ENCODE measurements at places on chromosomes 11 and 22.

DNA sequence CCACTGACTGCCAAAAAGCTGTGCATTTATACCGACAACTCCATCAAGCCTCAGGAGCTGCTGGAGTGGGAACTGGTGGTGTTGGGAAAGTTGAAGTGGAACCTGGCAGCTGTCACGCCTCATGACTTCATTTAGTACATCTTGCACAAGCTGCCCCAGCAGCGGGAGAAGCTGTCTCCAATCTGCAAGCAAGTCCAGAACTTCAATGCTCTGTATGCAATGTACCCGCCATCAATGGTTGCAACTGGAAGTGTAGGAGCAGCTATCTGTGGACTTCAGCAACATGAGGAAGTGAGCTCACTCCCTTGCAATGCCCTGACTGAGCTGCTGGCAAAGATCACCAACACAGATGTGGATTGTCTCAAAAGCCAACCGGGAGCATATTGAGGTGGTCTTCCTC is at the start of gene SLC22A25:
Gene SLC22A25, minus strand, starts transcription at position 67 of the 400 bp plus-strand sequence. CDS start 13,947 bp downstream, outside the sequence.
- no peak for DNase-seq

- DNase-seq: no peak
These were observed 3.0 kb downstream of the RDX start for GRCh38 chr11:110293389-110293788.

GRCh38 chr11:375065-376025 is 6.0 kb downstream of the B4GALNT4 start:
- no peak for DNase-seq

DNA sequence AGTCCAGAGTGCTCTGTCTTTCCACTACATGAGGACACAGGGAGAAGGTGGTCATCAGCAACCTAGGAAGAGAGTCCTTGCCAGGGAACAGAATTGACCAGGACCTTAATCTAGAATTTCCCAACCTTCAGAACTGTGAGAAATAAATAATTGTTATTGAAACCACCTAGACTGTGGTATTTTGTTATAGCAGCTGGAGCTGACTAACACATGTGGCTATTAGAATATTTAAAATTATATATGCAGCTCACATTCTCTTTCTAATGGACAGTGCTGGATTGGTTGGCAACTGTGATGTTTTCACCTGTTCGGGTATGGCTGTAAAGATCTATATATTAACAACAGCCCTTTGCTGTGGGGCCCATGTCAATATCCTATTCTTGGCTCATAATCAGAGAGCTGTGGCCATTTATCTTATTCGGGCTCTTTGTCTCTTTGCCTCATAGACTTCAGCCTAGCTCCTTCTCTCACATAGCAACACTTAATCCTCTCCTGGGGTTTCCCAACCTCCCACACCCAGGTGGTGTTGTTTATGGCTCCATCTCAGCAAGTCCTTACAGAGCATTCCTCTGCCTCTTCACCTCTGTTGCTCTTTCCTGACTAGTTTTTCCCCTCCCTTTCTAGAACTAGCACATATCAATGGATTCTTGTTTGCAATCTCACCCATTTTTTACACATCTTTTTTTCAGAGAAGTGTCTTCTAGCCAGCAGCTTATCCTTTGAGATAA is 46.4 kb upstream of the AMOTL1 start:
- no peak for DNase-seq

DNA sequence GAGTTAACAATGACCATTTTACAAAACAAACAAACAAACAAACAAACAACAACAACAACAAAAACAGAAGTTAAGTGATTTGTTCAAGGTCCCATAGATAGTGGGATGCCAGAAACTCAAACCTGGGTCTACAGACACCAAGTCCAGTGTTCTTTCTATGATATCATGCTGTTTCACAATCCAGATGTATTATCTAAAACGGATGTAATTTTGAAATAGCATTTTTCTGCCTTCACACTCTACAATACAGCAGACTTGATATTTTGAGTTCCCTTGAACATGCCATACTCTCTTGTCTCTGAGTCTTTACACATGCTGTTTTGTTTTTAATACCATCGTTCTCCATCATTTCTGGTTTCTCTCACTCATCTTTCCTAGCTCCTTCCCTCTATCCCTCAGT is 104.5 kb downstream of the RELT start:
- no peak for DNase-seq

GRCh38 chr11:6656936-6657335 is 1.3 kb upstream of the DCHS1 start:
- DNase-seq: no peak

DNA sequence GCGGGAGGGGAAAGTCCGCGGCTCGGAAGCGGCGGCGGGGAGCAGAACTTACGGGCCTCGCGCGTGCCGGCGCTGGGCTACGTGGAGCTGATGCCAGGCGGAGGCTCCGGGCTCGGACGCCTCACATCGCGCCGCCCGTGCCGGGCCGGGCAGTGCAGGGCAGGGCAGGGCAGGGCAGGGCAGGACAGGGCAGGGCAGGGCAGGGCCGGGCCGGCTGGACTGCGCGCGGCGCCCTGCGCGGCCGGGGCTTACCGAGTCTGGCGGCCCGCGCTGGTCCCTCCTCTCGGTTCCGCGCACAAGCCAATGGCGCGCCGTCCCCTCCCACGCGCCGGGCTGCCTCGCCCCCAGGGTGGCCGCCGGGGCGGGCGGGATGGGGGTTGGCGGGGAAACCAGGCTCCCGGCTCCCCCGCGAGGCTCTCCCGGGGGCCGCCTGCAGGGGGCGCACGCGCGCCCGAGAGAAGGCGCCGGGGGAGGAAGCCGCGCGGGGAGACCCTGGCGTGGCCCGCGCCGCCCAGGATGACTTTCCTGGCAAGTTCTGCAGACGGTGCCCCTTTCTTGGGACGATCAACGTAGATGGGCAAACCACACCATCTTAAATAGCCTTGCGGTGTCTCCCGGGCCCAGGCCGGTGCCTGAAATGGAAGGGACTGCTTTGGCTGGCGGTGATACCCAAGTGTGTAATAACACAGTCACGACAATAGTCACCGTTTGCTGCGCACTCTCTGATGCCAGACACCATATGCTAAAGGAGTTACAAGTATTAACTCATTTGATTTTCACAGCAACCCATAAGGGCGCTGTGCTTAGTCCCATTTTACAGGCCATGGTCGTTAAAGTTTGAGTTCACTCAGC is at the start of gene TP53I11:
Gene TP53I11, minus strand, starts transcription at position 259 of the 852 bp plus-strand sequence. CDS start 12,548 bp downstream, outside the sequence.
- peak; percentile 52 for DNase-seq

GRCh38 chr22:36352803-36353507 is 34.8 kb downstream of the MYH9 start:
- peak; percentile 26 for DNase-seq

DNA sequence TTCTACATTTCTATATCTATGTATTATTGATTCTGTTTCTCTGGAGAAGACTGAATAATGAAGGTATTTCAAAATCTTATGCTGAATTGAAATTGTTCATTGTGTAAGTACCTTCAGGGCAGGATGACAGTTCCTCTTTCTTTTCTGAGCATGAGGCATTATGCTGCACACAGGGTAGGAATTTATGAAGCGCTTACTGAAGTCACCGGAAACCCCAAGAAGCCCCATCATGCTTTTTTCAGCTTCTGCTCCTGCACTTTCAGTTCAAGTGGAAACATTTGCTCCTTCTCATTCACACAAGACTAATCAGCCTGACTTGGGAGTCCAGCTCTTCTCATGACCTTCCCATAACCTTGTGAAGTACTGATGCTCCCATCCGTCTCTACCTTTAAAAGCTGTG is 314.7 kb upstream of the SORL1-AS1 start:
- no peak for DNase-seq

DNA sequence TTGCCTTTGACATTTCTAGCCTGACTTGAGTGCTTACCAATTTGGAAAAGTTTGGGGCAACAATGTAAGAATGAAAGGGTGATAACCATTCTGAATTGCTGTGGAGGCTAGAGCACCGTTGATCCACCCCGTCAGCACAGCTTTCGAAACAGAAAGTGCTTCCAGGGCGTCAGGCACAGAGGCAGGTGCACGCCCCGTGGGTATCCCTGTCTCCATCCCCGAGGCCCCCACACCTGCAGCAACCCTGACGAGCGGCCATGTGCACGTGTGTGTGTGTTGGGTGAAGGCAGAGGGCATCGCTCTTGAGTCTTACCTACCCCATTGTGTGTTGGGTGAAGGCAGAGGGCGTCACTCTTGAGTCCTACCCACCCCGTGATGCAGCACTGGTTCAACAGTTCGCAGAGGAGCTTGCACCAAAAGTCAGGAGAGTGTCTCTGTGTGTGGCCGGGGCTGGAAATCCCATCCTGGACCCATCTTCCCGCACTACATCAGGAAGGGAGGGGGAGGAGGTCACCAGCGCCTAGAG is 404.5 kb downstream of the BRD1 start:
- no peak for DNase-seq

- no peak for DNase-seq
These were observed 21.2 kb upstream of the OR10W1 start for GRCh38 chr11:58289266-58289665.

DNA sequence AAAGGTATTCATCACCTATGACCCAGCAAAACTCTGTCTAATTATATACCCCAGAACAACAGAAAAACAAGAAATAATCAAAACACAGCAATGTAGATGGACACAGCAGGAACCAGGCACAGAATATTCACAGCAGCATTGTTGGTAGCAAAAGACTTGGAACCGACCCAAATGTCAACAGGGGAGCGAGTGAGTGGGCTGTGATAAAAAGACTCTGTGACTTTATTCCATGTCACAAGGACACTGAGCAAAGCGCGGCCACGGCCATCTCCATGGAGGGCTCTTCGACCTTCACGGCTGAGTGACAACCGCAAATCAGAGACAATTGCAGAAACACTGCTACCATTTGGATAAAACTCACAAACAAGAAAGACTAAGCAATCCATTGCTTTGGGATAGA is 1373.1 kb downstream of the TBC1D22A start:
- DNase-seq: no peak

GRCh38 chr11:78549624-78550409 is 24.8 kb downstream of the NARS2 start:
- DNase-seq: no peak

DNA sequence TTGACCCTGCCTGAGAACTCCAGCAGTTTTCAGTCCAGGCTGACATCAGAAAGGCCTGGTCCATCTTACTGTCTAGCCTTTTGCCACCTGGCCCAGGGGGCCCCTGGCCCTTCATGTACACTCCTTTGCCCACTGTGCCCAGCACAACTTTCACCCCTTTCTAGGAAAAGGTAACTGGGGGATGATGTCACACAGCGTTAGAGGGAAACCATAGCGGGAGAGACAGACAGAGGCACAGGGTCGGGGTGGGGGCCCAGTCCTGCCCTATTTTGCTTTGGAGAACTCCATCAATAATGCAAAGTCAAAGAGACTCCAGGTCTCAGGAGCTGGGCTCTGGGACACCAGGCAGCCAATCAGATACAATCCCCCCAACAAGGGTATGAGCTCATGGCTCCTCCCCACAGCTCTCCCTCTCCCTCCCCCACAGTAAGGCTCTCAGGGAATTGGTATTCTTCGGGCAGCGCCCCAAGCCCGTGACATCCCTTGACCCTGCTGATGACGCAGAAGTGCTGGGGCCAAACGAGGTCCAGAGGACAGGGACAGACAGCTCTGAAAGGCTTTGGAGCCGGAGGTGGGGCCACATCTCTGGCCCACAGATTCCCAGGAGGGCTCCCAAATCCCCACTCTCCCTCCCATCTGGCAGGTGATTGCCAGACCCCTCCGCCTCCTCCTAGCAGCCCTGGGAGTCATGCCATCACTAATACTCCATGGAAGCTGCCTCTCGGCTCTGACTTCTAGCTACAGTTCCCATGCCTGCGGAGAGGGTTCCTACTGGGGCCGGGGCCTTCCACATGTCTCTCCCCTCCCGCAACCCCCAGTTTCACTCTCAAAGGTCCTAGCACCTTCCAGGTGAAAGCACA is 5.9 kb downstream of the USP2 start:
- DNase-seq: no peak

GRCh38 chr11:112597286-112597790 is 336.7 kb upstream of the PLET1 start:
- DNase-seq: no peak

GRCh38 chr22:17785185-17786184 is 11.2 kb upstream of the BID start:
- no peak for DNase-seq

DNA sequence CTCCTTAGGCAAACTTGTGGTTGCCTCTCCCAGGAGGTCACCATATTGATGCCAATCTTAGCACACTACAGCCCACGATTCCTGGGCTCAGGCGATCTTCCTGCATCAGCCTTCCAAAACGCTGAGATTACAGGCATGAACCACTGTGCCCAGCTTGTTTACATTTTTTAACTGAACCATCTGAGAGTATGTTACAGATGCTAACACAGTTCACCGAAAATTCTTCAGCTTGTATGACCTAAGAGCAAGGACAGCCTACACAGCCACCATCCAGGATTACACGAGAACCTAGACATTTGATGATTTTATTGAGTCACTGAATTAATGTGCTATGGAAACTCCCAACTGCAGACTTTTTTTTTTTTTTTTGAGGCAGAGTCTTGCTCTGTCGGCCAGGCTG is 5.8 kb upstream of the LGALS1 start:
- DNase-seq: no peak

- no peak for DNase-seq
These were observed 14.9 kb downstream of the DCPS start for GRCh38 chr11:126318574-126319373.

GRCh38 chr11:116532066-116532465 is 240.7 kb downstream of the BUD13 start:
- DNase-seq: no peak

GRCh38 chr11:86230179-86230804 is 14.3 kb upstream of the EED start:
- DNase-seq: no peak

DNA sequence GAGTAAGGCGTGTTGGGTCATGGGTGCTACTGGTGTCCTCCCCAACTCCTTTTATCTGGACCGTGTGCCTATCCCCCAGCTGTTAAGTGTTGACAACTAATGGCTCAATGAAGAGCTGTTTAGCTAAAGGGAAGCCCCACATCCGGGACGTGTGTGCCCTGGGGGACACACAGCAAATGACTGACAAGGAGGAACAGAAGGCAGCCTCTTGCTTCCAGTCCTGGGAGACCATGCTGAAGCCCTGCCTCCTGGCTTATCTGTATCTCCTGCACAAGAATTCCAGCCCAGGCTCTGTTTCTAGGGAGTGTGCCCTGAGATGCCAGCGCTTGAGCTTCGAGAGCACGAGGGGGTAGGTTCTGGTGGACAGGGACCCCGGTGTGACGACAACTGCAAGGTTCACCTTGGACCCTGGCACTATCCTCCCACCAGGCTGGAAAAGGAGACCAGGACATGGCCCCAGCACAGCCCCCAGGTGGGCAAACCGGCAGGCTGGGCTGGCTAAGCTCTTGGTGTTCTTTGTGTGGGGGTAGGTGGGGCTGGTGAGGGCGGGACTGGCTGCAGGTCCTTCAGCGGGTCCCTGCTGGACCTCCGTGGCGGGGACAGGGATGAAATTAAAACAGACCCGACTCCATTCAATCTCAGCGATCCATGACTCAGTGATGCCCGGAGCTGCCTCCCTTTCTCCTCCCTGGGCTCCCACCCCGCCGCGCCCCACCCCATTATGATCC is 21.0 kb downstream of the ASCL2 start:
- no peak for DNase-seq

GRCh38 chr11:61978703-61979661 is 11.5 kb upstream of the FTH1 start:
- DNase-seq: no peak

- no peak for DNase-seq
These were observed 789 bp upstream of the LRRC55 start for GRCh38 chr11:57180964-57181363.

- peak; percentile 44 for DNase-seq
These were observed 52.5 kb downstream of the TRIM44 start for GRCh38 chr11:35714882-35715627.
